ENCODE measurements at places on chromosomes 3 and 15. TPM values are rescaled to one million over a fixed set of nuclear protein-coding genes. Genes with fewer than 3 reads are reported as not detected.

KIF23 gene
- total RNA-seq, result 4.4 TPM

GREM1 gene
- total RNA-seq, result 78.7 TPM

NR2F2 gene
- 88.4 TPM for total RNA-seq

WDR93 gene
- 0.25 TPM for total RNA-seq

BBS4 gene
- total RNA-seq, result 20.4 TPM

MGLL gene
- 102 TPM for total RNA-seq
